ENCODE measurements at places on chromosomes 12 and 14.

GRCh38 chr12:5768171-5768570 lies 176.9 kb downstream of the ANO2 start:
- DNase-seq = no peak

GRCh38 chr12:64237382-64237781 lies 15.3 kb upstream of the KICS2 start:
- DNase-seq = no peak

DNA sequence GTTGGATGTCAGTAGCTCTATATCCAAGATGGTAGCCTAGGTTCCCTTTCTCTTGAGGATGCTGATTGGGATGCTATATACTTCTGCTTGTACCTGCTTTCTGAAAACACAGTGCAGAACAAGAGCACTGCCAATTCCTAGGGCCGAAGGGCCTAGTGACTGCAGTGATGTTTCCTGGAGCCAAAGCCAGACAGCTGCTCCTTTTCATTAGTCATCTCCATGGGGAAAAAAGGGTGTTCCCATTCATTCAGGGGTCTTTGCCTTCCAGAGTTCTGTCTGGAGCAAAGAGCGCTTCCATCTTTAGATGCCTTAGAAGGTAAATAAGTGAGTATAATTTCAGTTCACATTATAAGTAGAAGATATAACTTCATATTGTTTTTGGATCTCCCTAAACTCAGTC lies 85.5 kb downstream of the PTPRB start:
- no peak for DNase-seq

DNA sequence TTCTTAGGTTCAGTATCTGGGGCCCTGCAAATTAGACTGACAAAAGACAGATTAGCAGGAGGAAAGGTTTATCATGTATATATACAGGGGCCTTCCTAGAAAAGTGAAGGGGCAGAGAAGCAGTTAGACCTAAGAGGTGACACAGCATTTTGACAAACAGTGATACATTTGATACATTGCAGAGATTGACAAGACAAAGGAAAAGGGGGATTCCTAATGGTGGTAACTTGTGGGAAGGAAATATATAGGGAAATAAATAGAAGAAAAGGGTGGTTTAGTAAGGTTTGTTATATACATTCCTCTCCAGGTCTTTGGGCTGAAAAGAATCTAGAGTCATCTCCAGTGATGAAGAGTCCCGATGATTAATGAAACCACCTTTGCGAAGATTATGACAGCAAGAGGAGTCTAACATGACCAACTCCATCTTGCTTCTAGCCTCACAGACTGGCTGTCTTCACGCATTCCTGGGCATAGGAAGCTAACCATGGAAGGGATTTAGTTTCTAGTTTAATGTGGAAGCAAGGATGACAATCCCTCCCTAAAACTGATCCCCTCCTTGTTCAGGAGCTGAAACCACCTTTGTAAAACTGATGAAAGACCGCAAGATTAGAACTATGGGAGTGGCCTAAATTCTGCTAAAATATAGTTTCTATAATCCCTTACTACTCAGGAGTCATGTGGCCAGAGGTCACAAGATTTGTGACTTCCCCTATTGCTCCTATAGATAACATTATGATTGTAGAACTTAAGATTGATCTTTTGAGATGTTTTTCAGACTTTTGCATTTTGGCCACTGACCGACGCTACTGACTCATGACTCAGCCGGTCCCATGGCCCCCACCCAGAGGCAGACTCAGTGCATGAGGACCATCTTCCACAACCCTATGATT lies 31.1 kb upstream of the CPM start:
- no peak for DNase-seq

DNA sequence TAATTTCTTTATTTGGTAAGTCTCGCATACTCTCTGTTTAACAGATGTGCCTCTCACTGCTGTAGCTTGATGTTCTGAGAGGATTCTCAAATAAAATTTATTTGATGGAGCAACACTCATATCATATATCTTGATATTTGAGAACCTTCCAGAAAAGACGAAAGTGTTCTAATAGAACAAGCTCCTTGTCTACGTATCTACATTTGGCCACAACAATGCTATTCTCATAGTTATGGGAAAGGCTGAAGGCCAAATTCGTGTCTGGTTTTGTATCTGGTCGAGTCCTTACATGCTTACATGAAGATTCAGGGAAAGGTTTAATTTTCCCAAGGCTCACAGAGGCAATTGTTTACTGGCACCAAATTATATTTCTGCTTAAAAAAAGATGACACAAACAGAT lies 186.7 kb upstream of the SLC38A2 start:
- DNase-seq = no peak

GRCh38 chr14:22434030-22434429 lies 155.0 kb downstream of the DAD1 start:
- DNase-seq = no peak

- no peak for DNase-seq
Measured at GRCh38 chr12:111227476-111228420, 141.1 kb downstream of the PHETA1 start.

DNA sequence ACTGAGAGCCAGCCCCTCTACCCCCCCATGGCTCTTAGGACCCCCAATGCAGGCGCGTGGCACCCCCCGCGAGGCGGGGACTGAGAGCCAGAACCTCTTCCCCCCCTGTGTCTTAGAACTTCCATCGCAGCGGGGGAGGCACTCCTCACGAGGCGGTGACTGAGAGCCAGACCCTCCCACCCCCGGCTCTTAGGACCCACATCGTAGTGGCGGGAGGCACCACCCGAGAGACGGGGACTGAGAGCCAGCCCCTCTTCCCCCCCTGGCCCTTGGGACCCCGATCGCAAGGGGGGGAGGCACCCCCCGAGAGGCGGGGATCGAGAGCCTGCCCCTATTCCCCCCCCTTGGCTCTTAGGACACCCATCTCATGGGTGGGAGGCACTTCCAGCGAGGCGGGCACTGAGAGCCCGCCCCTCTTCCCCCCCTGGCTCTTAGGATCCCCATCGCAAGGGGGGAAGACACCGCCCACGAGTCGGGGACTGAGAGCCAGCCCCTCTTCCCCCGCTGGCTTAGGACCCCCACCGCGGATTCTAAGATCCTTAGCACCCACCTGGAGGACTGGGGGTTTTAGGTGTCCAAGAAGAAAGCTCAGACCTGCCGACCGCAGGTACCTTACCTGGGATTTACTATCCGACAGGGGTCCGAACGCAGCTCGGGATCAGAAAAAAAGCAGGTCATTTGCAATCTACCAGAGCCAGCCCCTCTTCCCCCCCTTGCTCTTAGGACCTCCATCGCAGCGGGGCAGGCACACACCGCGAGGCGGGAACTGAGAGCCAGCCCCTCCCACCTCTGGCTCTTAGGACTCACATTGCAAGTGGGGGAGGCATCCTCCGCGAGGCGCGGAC lies 44.9 kb downstream of the DDX11 start:
- no peak for DNase-seq

DNA sequence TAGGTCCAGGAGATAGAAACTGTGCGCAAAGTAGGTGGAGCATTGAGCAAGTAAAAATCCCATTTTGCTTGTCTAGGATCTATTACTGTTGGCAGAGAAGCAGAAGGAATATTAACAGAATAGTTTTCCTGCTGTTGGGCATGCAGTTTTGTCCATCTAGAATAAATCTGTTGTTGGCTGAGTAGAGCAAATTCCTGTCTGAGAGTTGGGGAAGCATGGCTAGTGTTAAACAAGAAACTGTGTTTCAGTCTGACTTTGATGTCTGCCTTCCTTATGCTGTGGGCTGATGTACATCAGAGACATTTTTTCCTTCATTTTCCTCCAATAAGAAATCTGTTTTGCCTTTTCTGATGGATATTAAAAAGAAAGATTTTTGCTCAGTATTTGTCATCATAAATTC lies 98.2 kb downstream of the RAD52 start:
- DNase-seq = no peak

DNA sequence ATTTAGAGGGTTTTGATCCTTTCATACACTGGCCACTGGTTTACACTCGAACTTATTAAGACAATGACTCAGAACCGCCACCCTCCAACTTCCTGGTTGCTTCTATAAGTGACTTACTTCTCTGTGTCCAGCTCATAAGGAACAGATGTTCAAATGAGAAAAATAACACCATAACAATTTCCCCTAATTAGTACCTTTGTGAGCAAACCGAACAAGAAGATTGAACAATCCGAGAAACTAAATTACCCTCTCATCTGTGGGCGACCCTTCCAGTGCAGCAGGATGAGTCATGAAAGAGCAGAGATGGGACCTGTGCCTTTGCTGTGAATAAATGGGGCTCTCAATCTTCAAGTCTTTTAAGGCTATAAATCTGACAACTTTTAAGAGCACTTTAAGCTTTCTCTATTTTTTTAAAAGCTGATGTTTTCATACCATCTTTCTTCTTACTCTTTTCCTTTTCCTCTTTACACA lies 146.8 kb upstream of the RASSF8 start:
- DNase-seq = no peak

DNA sequence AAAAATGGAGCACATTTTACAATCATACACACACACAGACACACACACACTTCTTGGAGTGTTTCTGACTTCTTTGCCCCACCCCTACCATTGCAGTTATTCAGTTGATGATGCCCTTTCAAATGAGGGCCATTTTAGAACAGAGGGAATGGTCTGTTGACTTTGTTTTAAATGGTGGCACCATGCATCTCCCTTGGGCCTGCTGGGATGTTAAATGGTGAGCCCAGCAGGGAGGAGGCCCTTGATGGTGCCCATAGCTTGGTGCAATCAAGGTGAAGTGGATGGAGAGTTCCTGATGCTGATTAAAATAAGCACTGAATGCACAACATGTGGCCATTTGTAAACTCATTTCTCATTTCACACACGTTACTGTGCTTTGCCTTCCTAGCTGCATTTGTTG lies 13.3 kb downstream of the C12orf75 start:
- DNase-seq = no peak

DNA sequence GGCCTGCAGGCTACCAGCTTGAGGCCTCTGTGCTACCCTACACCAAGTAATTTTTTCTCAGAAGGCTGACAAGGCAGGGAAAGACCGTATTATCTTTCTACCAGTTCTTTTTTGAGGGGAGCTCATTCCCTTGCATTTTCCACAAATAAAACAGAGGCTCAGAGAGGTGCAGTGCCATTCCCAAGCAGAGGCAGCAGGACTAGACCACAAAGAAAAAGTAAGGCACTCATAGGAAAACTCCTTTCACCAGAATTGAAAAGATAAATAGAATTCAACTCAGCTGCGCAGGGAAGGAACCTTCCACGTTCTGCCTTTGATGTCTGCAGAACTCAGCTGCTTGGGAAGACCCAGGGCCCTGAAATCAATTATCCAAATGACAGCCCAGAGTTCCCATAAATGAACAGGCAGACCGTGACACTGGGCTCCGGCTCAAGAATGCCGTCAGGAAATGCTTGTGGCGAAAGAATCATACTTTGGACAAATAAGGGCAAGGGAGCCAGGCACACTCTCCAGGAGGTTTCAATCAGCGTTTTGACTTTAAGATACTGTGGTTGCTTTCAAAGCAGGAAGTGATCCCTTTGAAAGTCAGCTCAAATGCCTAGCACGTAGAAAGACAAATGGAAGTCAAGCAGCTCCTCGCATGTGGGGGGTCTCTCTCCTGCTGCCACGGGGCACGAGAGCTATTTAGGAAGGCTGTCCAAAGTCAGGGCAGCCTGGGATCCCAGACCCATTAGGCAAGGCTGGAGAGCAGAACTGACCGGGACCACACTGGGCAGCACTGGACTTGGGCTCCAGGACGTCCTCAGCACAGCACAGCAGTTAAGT lies 14.0 kb downstream of the KCTD10 start:
- no peak for DNase-seq

GRCh38 chr12:92248977-92249376 lies 103.3 kb upstream of the BTG1 start:
- no peak for DNase-seq

GRCh38 chr12:122362755-122363154 lies 59.7 kb downstream of the CLIP1 start:
- DNase-seq = no peak

All from activated naive CD8-positive, alpha-beta T cell treated with anti-CD3 and anti-CD28 coated beads, Interleukin-2, amount 50 U/mL, for 16 hours (primary cell).